Daoy (cell line): ENCODE measurements at places on chromosomes 1 and 21. TPM values are rescaled to one million over a fixed set of nuclear protein-coding genes. Genes with fewer than 3 reads are reported as not detected.

GRCh38 chr1:29499104-29499650 is 262.9 kb downstream of the PTPRU start:
- no peak for DNase-seq

DNA sequence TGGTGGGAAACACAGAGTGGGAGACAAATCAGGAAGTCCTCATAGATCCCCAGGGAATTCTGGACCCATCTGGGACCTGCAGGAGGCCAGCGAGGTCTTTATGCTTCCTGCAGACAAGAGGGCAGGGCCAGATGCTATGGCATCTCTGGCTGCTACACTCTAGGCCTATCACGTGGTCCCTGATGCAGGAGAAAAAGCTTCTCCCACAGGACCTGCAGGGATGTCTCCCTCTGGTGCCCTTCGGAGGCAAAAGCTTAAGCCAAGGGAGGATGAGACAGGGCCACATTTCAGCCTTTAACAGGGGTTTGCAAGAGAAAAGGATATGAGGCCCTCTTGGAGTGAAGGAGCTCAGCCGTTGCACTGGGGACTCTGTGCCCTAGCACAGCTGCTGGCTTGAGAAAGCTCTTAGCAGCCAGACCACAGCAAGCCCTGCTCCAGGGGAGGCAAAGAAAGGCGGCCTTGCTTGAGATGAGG is 243.0 kb downstream of the C1orf94 start:
- peak; percentile 34 for DNase-seq

- DNase-seq: no peak
Measured at GRCh38 chr1:170863621-170864020, 71.7 kb upstream of the MROH9 start.

TXNIP gene
- 2.6 and 2.8 TPM in 2 replicates for total RNA-seq

DNA sequence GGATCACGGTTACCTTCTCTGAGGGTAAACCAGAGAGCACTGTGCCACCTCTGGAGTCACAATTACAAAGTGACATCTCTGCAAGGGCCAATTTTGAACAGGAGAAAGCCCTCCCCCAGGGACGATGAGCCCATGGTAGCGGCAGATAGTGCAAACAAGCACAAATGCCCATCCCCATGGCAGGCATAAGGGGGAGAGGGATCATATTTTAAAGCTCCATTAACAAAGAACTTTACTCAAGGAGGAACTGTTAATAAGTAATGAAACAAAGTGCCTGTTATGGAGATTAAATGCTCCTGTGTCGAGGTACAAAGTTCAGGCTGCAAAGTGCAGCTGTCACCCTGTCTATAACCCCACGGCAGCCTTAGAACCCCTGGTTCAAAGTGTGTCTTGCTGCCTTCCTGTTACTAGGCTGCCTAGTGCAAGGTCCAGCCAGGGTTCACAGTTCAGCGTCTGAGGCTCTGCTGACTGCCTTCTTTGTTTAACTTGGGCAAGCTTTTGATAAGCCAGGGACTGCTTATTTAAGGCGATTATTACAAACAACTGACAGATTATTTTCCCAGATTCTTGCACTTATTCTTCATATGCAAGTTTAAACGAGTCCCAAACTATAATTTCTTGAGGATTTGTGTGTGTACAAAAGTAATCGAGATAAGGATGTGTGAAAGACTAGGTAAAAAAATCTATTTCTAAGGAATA is 75.7 kb upstream of the NRIP1 start:
- no peak for DNase-seq

DNA sequence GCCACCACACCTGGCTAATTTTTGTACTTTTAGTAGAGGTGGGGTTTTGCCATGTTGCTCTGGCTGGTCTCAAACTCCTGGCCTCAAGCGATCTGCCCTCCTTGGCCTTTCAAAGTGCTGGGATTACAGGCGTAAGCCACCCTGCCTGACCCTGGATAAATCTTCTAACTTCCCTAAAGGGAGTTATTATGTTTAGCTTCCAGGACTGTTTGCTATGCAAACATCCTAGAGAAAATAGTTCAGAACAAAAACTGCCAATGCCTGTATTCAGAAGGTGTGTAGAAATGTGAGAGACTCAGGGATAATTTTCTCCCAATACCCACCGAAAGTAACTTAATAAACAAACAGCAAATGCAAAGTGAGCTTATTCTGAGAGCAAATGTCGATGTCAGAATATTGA is 301.2 kb downstream of the TGFB2 start:
- no peak for DNase-seq

DNA sequence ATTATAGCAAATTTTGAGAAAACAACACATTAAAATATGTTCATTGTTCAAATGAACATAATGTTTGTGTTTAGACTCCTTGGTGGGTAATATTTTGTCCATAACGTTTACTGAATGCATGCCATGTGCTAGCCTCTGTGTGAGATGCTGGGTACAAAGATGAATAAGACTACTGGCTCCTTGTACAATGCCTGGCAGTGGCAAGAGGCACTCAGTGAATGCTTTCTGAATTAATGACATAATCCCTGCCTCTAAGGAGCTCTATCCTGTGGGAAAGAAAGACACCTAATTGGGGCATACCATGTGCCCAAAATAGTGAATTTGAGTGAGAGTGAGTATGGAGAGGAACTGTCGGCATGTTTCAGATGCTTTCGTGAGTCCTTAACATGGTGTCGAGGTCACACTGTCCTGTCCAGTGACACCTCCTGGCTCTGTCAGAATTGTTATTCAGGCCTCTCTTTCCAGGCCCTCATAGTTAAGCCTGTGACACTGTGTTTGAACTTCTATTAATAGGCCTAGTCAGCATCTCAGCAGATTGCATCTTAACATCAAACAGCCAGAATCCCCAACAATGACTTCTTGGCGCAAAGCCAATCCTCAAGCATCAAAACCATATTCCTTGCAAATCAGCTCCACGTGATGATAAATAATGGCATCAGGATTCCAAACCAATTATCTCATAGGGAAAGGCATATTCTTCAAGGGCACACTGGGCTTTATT is 32.8 kb upstream of the S1PR1 start:
- no peak for DNase-seq

UBIAD1 gene
- total RNA-seq: 13.8 and 15.3 TPM in 2 replicates

DNA sequence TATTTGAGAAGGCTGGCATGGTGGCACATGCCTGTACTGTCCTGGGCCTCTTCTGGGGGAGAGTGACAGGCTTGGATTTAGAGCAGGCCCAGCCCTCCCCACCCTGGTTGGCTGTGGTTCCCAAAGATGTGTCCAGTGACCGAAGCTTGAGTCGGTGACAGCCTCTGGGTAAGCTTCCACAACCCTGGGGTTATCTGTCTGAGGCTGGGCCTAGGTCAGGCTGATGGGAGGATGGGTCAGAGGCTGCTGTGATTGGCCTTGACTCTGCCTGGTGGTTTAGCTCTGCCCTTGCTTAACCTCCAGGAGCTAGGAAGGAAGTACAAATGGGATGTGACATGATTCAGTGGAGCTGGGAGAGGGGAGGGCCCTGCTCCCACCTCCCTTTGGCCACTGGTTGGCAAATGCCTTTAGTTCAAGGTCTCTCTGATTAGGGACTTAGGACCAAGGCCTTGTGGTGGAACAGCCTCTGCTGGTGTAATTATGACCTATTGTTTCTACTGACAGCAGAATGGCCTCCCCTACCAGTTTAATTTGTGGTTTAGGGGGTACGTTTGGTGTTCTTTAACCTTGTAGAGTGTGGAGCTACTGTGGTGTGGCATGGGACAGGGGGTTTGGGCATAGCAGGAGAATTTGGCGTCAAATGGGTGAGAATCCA is 16.6 kb downstream of the NUDC start:
- no peak for DNase-seq

MSH4 gene
- total RNA-seq: 0.06 and 0.34 TPM in 2 replicates

DNA sequence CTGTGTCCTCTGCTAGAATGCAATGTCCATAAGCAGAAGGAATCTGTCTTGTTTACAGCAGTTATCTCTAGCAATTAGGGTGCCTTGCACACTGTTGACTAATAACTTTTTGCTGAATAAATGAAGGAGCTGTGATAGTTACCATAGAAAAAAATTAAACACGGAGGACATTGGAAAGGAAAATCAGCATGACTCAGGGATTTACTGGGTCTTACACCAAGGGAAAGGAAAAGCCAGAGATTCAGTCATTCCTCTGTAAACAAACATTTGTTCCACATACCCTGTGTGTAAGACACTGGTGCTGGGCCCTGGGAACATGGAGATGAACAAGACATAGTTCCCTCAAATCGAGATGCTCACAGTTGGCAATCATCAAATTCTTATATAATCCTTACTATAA is 183.3 kb downstream of the PTGER3 start:
- DNase-seq: no peak

LRRC71 gene
- total RNA-seq: not detected in 2 replicates

- peak; percentile 18 for DNase-seq
Measured at GRCh38 chr1:223815865-223816264, 29.9 kb downstream of the TP53BP2 start.

DNA sequence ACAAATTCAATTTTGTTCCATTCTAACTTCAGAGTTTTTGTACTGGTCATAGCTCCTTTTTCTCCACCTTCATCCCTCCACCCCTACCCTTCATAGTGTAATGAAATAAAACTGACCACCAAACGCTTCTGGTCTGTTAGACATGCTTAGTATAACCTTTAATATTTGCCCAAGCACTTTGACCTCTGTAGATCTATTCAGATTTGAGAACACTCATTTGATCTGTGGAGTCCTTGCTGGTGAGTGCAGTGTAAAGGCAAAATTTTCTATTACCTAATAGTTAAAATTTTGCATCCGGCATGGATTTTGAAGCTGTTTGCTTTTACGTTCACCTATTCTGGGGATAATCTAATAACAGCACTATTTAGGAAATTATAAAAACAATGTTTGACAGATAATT is 41.2 kb downstream of the TMEM200B start:
- no peak for DNase-seq

DNA sequence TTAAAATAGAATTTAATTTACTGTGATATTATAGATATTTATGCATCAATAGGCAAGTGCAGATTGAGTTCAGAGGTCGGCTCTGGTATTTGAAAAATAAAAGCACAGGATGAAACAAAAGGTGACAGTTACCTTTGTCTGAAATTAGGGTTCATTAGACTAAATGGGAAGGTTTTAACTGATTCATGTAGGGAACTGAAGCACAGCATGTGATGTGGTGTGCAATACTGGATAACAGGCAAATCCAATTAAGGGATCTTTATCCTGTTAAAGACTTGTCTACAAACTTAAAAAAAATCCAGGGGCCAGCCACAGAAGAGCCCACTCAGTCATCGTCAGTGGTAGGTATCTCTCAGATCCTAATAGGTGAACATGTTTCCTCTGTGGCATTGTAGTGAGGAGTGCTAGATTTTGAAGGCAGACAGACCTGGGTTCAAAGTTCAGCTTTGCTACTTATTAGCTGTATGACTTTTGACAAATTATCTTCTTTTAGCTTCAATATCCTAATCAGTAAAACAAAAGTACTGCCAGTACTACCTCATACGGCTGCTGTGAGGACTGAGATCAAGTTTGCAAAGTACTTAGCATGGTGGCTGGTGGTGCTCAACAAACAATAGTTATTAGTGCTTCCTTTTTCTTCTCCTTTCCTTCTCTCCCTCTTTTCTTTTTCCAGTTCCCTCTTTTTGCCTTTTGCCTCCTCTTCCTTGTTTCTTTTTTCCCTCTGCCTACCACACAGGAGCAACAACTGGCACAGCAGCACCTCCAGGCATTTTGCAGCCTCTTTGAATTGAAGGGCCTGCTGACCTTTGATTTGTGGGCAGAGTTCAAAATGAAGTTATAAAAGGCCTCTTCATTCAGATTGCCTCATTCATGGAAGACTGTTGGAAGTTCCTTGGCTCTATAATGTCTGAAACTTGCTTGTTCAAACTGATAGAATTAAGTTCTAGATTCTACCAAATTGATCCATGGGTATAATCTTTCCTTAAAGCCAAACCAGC is 44.9 kb upstream of the FOXD3 start:
- no peak for DNase-seq

- DNase-seq: no peak
Measured at GRCh38 chr1:176983731-176984130, 180.8 kb downstream of the ASTN1 start.

MX1 gene
- total RNA-seq: 38.7 and 84.1 TPM in 2 replicates

TMEM82 gene
- not detected in 2 replicates for total RNA-seq
